ENCODE measurements at places on chromosomes 12 and 14. TPM values are rescaled to one million over a fixed set of nuclear protein-coding genes. Genes with fewer than 3 reads are reported as not detected.
A peak's percentile ranks its signal among the peaks of the same experiment; 100 is the strongest.

GRCh38 chr14:54674046-54674741 lies 107.3 kb downstream of the SAMD4A start:
- H3K4me1 ChIP-seq = peaks cover 23% of the 10 kb centered on the region
- H3K4me3 ChIP-seq = no peak overlapping the region
- H3K36me3 ChIP-seq = no peaks in the 10 kb centered on the region
- no peak for DNase-seq

DNA sequence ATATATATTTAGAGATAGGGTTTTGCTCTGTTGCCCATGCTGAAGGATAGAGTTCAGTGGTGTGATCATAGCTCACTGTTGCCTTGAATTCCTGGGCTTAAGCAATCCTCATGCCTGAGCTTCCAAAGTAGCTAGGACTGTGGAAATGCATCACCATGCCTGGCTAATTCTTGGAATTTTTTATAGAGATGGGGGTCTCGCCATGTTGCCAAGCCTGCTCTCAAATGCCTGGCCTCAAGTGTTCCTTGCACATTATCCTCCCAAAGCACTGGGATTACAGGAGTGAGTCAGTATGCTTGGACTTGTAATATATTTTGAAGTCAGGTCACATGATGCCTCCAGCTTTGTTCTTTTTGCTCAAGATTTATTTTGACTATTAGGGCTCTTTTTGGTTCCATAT lies 178.0 kb downstream of the RPAP3 start:
- no peaks in the 10 kb centered on the region for H3K27me3 ChIP-seq
- H3K27ac ChIP-seq = no peak overlapping the region
- no peaks in the 10 kb centered on the region for H3K4me1 ChIP-seq
- H3K36me3 ChIP-seq = no peaks in the 10 kb centered on the region
- DNase-seq = no peak

The RPL6 gene
- total RNA-seq = 1,385 TPM

DNA sequence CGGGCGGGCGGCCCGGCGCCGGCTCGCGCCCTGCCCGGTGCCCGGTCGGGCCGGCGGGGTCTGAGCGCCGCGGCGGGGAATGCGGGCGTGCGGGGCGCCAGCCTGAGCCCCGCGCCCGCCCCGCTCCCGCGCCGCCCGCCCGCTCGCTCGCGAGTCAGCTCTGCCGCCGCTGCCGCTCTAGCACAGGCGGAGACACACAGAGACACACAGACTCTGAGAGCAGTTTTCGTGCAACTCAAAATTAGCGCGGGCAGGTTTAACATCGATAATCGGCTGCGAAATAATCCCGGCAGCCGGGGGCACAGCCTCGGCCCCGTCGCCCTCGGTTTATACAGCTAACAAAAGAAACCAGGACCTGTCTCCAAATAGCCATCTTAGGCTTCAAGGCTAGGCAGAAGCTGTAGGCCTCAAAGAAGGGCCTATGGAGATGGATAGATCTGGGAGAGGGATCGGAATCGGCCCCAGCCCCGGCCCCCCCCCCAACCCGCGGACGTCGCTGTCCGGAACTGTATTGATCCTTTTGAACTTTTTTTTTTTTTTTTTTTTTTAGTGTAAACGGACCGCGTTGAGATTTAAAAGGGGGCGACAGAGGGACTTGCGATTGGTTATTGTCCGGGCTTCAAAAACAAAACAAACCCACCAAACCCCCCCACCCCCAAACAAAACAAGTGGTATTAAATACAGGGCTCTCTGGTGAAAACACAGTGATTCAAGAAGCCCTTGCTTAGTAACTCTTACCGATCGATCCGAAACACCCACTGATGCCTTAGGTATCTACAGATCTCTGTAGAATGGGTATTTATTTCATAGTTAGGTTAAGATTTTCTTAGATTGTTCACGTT lies 1.1 kb downstream of the ARID2 start:
- peak; percentile 75 for DNase-seq
- no peaks in the 10 kb centered on the region for H3K36me3 ChIP-seq
- peak overlapping the region; percentile 89 for H3K27ac ChIP-seq
- peaks cover 25% of the 10 kb centered on the region for H3K4me1 ChIP-seq
- no peaks in the 10 kb centered on the region for H3K27me3 ChIP-seq

GRCh38 chr12:107490010-107490409 lies 195.6 kb upstream of the PWP1 start:
- no peak overlapping the region for H3K27ac ChIP-seq
- H3K36me3 ChIP-seq = no peaks in the 10 kb centered on the region
- no peak for DNase-seq
- H3K4me1 ChIP-seq = no peaks in the 10 kb centered on the region
- H3K4me3 ChIP-seq = no peak overlapping the region

The TPPP2 gene
- not detected for total RNA-seq

The CCDC175 gene
- total RNA-seq = not detected

DNA sequence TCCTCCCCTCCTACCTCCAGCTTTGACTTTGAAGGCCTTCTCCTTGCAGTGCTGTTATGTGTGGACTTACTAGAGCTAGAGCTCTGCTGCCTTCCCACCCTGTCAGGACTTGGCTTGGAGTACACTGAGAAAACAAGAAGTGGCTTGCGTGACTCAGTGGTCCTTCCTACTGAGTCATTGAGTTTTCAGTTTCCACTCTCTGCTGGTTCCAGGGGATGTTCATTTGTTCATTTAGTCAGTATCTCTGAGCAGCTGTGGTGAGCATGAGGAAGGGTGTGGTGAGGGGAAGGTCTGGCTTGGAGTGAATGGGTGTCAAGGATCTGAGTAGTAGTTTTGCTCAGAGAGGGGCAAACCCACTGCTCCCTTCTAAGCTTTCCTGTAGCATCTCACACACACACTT lies 17.2 kb upstream of the ELK3 start:
- H3K27ac ChIP-seq = peak overlapping the region; percentile 2
- H3K36me3 ChIP-seq = no peaks in the 10 kb centered on the region
- peak; percentile 91 for DNase-seq
- no peak overlapping the region for H3K4me3 ChIP-seq
- no peaks in the 10 kb centered on the region for H3K27me3 ChIP-seq
- H3K4me1 ChIP-seq = peaks cover 14% of the 10 kb centered on the region

The ACVRL1 gene
- total RNA-seq = 404 TPM

GRCh38 chr12:10503460-10503859 lies 2.2 kb upstream of the EIF2S3B start:
- H3K4me1 ChIP-seq = no peaks in the 10 kb centered on the region
- H3K4me3 ChIP-seq = no peak overlapping the region
- H3K27me3 ChIP-seq = no peaks in the 10 kb centered on the region
- DNase-seq = no peak
- no peak overlapping the region for H3K27ac ChIP-seq
- no peaks in the 10 kb centered on the region for H3K36me3 ChIP-seq

GRCh38 chr12:92530706-92531105 lies 172.1 kb upstream of the PLEKHG7 start:
- no peaks in the 10 kb centered on the region for H3K4me1 ChIP-seq
- no peaks in the 10 kb centered on the region for H3K36me3 ChIP-seq
- DNase-seq = no peak
- H3K27me3 ChIP-seq = no peaks in the 10 kb centered on the region

GRCh38 chr12:99087278-99087677 lies 442.2 kb downstream of the APAF1 start:
- H3K36me3 ChIP-seq = no peaks in the 10 kb centered on the region
- no peaks in the 10 kb centered on the region for H3K27me3 ChIP-seq
- H3K27ac ChIP-seq = no peak overlapping the region
- no peak overlapping the region for H3K4me3 ChIP-seq

DNA sequence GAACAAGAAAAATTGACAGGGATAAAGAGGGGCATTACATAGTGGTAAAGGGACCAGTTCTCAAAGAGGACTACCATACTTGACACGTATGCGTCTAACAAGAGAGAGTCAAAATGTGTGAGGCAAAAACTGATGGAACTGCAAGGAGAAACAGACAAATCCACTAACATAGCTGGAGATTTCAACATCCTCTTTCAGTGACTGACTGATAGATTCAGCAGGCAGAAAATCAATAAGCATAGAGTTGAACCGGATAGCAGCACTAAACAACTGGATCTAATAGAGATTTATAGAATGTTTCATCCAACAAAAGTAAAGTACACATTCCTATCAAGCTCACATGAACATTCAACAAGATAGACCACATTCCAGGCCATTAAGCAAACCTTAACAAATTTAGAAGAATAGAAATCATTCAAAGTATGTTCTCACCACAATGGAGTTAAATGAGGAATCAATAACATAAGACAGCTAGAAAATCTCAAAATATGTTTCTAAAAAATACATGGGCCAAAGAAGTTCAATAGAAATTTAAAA lies 16.1 kb upstream of the CRACR2A start:
- H3K27me3 ChIP-seq = peaks cover 7% of the 10 kb centered on the region
- H3K4me1 ChIP-seq = peaks cover 8% of the 10 kb centered on the region
- H3K4me3 ChIP-seq = no peak overlapping the region
- no peak overlapping the region for H3K27ac ChIP-seq
- no peaks in the 10 kb centered on the region for H3K36me3 ChIP-seq

The CCDC38 gene
- total RNA-seq = not detected

DNA sequence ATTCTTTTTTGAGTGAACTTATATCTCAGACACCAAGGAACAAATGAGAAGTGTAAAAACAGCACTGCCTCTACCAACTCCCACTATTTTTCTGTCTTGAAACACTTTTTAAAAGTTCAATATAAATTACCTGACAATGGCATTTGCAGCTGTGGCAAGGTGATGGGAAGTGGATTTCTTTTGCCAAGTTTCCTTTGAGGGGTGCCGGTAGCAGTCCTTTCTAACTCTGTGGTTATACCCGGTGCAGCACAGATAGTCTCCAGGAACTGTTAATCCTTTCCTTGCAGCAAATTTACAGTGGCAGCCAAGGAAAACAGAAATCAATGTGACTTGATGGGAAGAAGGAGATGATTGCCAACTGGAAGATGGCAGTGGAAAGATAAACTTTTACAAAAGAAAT lies 243.7 kb downstream of the BCAT1 start:
- no peaks in the 10 kb centered on the region for H3K36me3 ChIP-seq
- H3K4me3 ChIP-seq = no peak overlapping the region
- no peak for DNase-seq
- H3K27ac ChIP-seq = no peak overlapping the region
- no peaks in the 10 kb centered on the region for H3K4me1 ChIP-seq

DNA sequence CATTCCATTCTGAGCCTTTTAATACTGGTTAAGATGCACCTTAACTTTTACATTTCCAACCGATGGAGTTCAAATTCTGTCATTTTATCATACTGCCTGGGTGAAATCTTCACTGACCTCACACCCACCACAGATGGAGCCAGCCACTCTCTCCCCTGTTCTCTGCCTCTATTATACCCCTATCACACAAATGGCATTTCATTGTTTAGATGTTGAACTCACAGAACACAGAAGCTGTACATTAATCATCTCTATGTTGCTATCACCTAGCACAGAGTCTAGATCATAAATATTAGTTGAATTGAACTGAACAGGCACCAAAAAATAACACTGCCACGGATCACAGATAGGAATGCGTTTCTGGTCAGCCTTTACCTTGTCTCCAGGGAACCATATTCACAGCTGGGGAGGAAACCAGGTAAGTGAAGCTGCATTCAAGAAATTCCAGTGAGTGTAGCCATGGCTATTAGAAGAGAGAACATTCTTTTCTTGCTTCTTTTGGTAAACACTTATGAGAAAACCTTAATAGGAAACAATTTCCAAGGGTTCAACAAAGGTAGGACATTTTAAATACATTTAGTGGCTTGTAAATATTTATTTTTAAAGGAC lies 194.9 kb upstream of the RMST start:
- no peaks in the 10 kb centered on the region for H3K36me3 ChIP-seq
- no peaks in the 10 kb centered on the region for H3K4me1 ChIP-seq
- H3K27me3 ChIP-seq = no peaks in the 10 kb centered on the region
- H3K4me3 ChIP-seq = no peak overlapping the region
- H3K27ac ChIP-seq = no peak overlapping the region

DNA sequence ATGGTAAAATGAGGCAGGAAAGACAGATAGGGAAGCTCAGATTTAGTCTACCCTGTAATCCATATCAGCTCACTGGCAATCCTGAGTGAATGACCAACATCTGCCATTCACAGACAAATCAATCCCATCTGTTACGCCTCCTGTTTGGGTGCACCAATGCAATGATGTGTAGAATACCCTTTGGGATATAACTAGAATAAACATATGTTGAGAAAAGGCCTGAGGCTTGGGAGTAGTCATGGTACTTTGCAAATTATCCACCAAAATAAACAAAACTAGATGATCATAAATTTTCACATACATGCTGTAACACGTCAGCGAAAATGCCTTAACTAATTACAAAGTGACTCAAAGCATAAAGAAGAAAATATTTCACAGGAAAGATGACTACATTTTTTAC lies 78.8 kb downstream of the KCNC2 start:
- no peak overlapping the region for H3K27ac ChIP-seq
- no peaks in the 10 kb centered on the region for H3K4me1 ChIP-seq
- H3K27me3 ChIP-seq = no peaks in the 10 kb centered on the region
- H3K4me3 ChIP-seq = no peak overlapping the region

The LUM gene
- 1.9 TPM for total RNA-seq

The PAX9 gene
- total RNA-seq = 0.44 TPM

DNA sequence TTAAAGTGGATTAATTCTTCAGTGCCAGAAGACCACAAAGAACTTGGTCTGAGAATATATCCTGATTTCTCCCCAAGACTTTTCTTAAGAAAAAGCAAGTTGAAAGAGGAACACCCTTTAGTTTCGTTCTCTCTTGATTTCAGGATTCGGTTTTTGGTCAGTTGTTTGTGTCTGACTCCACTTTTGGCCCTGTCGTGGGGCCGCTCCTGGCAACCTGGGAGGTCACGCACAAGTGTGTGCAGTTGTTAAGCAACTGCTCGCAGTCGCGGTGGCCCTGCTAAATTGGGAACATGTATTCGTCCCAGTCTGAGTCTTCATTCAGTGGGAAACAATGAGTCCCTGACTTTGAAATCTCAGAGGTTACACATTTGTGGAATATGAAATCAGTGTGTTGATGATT lies 68.7 kb downstream of the RGS6 start:
- no peaks in the 10 kb centered on the region for H3K27me3 ChIP-seq
- H3K4me1 ChIP-seq = no peaks in the 10 kb centered on the region

GRCh38 chr12:108399514-108399913 lies 60.4 kb upstream of the CMKLR1 start:
- no peak overlapping the region for H3K27ac ChIP-seq
- H3K4me3 ChIP-seq = no peak overlapping the region
- H3K4me1 ChIP-seq = no peaks in the 10 kb centered on the region

The FBLN5 gene
- total RNA-seq = 27.6 TPM

GRCh38 chr12:92649511-92650227 lies 53.1 kb upstream of the PLEKHG7 start:
- no peaks in the 10 kb centered on the region for H3K4me1 ChIP-seq
- no peaks in the 10 kb centered on the region for H3K36me3 ChIP-seq
- no peaks in the 10 kb centered on the region for H3K27me3 ChIP-seq
- DNase-seq = peak; percentile 75
- H3K4me3 ChIP-seq = no peak overlapping the region

The DCN gene
- not detected for total RNA-seq

The TRHDE gene
- not detected for total RNA-seq

- no peak for DNase-seq
- H3K27ac ChIP-seq = no peak overlapping the region
- no peaks in the 10 kb centered on the region for H3K4me1 ChIP-seq
- H3K27me3 ChIP-seq = no peaks in the 10 kb centered on the region
These were observed 23.7 kb downstream of the KCNA1 start for GRCh38 chr12:4933411-4933810.

GRCh38 chr14:76615331-76615730 lies 145.9 kb upstream of the VASH1 start:
- no peaks in the 10 kb centered on the region for H3K27me3 ChIP-seq
- H3K4me1 ChIP-seq = no peaks in the 10 kb centered on the region
- no peaks in the 10 kb centered on the region for H3K36me3 ChIP-seq
- no peak overlapping the region for H3K27ac ChIP-seq

GRCh38 chr14:72565149-72565559 lies 328.7 kb downstream of the DPF3 start:
- DNase-seq = no peak
- no peaks in the 10 kb centered on the region for H3K27me3 ChIP-seq
- no peak overlapping the region for H3K27ac ChIP-seq
- H3K4me3 ChIP-seq = no peak overlapping the region
- H3K4me1 ChIP-seq = no peaks in the 10 kb centered on the region

The CD69 gene
- total RNA-seq = 1.2 TPM

All from endothelial cell of umbilical vein (primary cell).